ENCODE measurements at places on chromosomes 5 and 9. TPM values are rescaled to one million over a fixed set of nuclear protein-coding genes. Genes with fewer than 3 reads are reported as not detected.

GRCh38 chr9:134886413-134886913 is 5.9 kb downstream of the FCN2 start:
- DNase-seq, result no peak

DNA sequence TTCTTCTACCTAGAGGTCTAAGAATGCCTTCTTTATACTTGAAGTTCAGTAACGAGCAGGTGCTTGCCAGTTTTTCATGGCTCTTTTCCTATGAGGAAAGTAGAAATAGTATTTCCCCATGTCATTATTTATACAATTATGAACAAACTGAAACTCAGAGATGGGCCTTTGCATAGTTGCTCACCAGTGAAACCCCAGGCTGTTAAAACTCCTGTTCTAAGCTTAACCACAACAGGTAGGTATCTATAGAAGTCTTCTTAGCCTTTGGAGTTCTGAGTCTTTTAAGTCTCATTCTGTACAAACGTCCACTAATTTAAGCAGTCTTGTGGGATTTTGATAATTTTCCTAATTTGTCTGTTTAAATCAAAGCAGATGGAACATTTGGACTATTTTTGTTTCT is 90.1 kb downstream of the STARD4 start:
- DNase-seq, result no peak

- no peak for DNase-seq
These were observed 352.3 kb downstream of the SLCO4C1 start for GRCh38 chr5:101943784-101944183.

DNA sequence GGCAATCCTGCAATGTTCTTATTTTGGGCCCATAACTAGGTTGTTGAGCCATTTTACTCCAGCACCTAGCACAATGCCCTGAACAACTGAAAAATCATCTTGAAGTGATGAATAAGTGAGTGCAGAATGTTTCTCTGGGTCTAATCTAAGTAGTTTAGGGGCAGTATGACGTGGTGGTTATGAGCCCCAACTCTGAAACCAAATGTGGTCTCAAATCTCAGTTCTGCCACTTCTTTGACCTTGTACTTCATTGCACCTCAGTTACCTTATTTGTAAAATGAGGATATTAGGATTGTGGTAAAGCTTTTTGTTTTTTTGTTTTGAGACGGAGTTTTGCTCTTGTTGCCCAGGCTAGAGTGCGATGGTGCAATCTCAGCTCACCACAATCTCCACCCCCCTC is 80.9 kb upstream of the SNX2 start:
- DNase-seq, result no peak

DNA sequence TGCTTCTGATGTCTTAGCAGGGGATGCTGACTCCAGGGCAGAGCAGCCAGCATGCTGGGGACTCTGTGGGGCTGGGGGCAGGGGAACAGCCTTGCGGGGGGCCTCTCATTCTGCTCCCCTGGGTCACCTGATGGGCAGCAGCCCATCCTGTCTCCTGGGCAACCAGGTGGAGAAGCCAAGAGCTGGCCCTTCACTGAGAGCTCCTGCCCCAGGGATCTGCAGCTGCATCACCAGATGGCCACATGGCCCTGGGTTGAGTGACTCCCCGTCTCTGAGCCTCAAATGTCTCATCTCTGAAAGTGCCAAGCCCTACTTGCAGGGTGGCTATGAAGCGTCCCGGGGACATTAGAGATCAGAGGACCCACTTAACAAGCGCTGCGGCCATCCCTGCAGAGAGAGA is 49.1 kb downstream of the LRSAM1 start:
- DNase-seq, result no peak

DNA sequence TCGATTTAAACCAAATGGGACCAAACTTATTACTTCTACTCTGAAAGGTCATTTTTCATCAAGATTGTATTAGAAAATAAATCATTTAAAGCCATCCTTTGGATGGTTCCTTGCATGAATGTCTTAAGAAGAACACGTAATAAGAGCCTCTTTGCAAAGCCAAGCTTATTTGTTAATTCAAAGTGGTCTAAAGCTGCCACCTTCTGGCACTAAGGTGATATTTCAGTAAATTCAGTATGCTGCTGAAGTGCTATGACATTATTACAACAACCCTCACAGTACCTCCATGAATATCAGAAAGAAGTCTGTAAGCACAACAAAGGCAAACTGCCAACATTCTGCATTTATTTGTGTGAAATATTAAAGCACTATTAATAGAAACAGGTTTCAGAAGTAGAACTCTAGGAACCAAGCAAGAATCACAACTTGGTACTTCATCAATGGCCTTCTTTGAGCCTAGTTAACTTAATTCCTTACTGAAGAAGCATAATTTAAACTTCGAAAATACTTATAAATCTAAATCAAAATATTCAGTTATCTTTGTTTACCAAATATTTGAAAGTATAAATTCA is 53.1 kb upstream of the TYRP1 start:
- DNase-seq, result peak; percentile 30

DNA sequence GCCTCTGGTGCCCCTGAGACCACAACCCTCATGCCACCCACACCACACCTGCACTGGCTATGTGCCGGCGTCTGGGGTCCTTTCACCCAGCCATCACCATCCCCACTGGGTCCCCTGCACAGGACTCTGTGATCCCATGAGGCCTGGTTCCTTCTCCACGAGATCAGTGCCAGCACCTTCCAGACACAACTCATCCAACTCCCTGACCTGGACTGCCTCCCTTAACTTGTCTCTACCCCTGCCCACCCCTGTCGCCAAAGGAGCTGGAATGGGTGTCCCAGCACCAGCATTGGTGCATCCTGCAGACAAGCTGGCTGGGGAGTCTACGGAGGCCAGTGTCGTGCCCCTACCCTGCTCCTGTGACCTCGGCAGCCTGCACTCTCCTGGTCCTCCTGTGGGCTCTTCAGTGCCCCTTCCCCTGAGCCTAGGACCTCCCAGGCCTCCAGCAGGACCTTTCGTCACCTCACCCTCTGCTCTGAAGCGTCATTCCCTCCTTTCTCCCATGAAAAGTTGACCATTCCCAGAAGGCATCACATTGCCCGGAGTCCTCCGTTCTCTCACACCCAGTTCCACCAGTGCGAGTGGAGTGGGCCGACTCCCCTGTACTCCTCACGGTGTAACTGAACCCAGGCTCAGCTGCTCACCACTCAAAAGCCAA is 87.7 kb downstream of the NSUN2 start:
- DNase-seq, result no peak

- DNase-seq, result no peak
These were observed 183.5 kb downstream of the CDK5RAP2 start for GRCh38 chr9:120396418-120396817.

GRCh38 chr9:135588371-135588770 is 26.8 kb downstream of the PAEP start:
- DNase-seq, result no peak

DNA sequence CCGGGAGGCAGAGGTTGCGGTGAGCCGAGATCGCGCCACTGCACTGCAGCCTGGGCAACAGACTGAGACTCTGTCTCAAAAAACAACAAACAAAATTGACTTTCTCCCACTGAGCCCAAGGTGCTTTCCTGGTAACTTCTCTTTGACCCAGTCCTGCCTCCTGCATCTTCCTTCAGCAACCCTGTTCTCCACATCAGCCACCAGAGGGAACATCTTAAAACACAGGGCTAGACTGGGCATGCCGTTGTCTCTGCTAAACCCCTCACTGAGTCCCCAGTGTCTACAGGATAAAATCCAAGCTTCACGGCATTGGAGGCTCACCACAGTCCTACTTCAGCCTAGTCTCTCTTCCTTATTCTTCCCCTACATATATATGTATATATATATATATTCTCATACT is 39.8 kb upstream of the KCNMB1 start:
- no peak for DNase-seq

GRCh38 chr9:35619800-35620158 is 1.6 kb upstream of the CD72 start:
- no peak for DNase-seq

- DNase-seq, result peak; percentile 50
These were observed 86.9 kb downstream of the NUDT12 start for GRCh38 chr5:103475629-103476240.

The ANKRD34B gene
- total RNA-seq, result not detected

The NFIB gene
- total RNA-seq, result not detected

The PDLIM4 gene
- total RNA-seq, result not detected

The ANGPTL2 gene
- total RNA-seq, result 24.4 TPM

The MYMK gene
- total RNA-seq, result not detected

The SEMA6A gene
- not detected for total RNA-seq

The SLC36A3 gene
- not detected for total RNA-seq

Data from G401 (cell line).